Tibial nerve (tissue), 4 donors: ENCODE measurements at places on chromosomes 11 and 22.
A peak's percentile ranks its signal among the peaks of the same experiment; 100 is the strongest.

DNA sequence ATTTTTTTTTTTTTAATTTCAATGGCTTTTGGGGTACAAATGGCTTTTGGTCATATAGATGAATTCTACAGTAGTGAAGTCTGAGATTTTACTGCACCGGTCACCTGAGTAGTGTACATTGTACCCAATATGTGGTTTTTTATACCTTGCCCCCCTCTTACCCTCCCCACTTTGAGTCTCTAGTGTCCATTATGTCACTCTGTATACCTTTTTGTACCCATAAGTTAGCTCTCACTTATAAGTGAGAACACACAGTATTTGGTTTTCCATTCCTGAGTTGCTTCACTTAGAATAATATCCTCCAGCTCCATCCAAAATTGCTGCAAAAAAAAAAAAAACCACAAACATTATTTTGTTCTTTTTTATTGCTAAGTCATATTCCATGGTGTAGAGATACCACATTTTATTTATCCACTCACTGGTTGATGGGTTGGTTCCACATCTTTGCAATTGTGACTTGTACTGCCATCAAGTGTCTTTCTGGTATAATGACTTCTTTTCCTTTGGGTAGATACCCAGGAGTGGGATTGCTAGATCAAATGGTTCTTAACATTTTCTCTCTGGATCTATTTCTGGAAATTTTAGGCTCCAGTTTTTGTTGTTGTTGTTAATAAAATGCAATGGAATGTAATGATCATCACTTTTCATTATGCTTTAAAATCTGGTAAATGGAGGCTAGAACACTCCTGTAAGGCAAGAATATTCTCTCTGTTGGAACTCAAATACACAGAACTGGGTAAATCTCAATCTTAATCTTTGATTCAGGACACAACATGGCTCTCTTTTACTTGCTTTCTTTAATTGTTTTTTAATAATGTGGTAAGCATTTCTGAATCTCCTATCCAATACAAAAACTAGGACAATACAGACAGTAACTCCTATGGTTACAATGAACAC, 10.3 kb downstream of the NEAT1 start:
- DNase-seq = no peak
- H3K27me3 ChIP-seq = no peaks in the 10 kb centered on the region
- H3K27ac ChIP-seq = peak overlapping the region; percentile 100

DNA sequence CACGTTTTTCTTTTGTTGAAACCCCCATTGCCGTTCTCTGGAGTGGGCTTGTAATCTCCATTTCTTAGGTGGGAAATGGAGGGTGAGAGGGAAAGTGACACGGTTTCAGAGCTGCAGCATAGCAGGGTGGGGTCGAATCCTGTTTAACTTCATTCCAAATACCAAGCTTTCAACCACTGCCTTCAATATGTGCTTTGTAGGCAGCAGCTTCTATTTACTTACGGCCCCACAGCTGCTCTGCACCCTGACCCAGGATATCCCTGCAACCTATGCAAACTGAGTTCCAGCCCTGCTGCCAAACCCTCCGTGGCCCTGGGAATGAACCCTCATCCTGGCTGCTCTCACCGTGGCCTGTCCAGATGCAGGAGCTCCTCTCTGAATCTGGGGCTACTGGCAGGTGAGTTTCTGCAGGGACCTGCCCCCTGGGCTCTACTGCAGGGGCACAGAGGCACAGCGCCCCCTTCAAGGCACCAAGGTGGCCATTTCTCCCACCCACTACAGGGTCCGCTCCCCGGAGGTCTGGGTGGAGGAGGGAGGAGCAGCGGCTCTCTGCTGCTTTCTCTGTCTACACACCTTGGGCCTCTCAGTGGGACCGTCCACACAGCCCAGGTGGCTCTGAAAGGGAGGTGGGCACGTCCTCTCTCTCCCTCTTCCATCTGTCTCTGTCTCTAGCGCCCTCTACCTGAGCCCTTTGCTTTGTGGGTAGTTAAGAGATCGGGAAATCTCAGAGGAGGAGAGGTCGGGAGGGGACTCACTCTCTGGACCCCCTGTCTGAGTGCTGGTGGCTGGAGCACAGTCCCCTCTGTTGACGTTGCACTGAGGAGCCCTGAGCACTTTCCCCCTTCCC, 279.1 kb downstream of the BRD1 start:
- DNase-seq = no peak
- H3K4me1 ChIP-seq = no peaks in the 10 kb centered on the region
- H3K36me3 ChIP-seq = no peaks in the 10 kb centered on the region
- no peak overlapping the region for H3K4me3 ChIP-seq
- no peaks in the 10 kb centered on the region for H3K27me3 ChIP-seq

DNA sequence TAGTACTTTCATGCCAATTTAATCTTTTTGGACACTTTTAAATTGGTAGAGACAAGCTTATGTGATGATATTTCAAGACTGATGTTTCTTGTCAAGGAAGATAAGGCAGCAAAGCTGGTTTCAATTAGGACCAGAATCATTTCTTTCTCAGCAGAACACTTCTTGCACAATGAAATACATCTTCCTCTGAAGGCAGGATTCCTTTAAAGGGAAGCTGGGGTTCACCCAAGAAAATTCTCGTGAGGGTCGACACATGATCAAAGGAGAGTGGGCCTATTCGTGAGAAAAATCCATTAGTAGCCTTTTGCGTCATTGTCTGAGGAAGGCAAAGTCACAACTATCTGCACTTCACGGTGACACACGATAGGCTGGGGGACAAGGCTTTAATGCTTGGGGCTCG, 17.6 kb downstream of the TTC12 start:
- no peak for DNase-seq
- H3K4me1 ChIP-seq = no peaks in the 10 kb centered on the region
- H3K36me3 ChIP-seq = no peaks in the 10 kb centered on the region
- H3K27ac ChIP-seq = no peak overlapping the region

DNA sequence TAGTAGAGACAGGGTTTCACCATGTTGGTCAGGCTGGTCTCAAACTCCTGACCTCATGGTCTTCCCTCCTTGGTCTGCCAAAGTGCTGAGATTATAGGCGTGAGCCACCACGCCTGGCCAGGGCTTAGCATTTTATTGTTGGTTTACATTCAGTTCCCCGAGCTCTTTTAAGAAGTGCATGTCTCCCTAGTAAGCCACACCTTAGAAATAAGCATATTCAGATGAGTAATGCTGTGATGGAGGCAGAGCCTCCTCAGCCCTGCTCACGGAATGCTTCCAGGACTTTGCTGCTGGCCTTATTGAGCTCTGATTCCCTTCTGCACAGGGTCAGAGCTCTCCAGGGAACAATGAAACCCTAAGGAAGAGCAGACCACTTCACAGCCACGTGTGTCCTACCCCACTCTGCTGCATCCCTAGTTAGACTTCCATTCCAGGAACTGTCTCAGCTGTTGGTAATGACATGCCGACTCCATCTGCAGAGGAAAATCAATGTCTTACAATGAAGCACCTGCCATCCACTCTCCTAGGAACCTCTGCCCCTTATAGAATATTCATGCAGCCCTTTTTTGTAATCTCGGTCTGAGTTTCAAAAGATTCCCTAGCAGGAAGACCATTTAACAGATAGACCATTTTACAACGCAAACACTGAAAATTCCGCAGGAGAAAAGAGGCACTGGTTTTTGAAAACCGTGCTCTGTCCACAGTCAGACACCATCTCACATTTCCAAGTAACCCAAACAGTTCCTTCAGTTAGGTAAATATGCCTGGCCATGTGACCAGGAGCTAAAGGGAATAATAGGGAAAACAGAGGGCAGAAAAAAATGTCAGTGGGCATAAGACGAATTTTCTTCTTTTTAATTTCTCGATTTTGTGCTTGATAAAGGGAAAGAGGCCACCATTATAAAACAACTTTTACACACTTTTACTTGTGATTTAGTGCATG, 1.7 kb upstream of the JAM3 start:
- no peaks in the 10 kb centered on the region for H3K4me1 ChIP-seq
- DNase-seq = no peak
- H3K27ac ChIP-seq = no peak overlapping the region
- no peak overlapping the region for H3K4me3 ChIP-seq
- no peaks in the 10 kb centered on the region for H3K36me3 ChIP-seq

- DNase-seq = no peak
- H3K27me3 ChIP-seq = no peaks in the 10 kb centered on the region
- no peaks in the 10 kb centered on the region for H3K4me1 ChIP-seq
- peaks cover 4% of the 10 kb centered on the region for H3K36me3 ChIP-seq
- H3K4me3 ChIP-seq = no peak overlapping the region
- no peak overlapping the region for H3K27ac ChIP-seq
Observed at GRCh38 chr11:62141111-62142042, 17.6 kb downstream of the INCENP start.

- no peak overlapping the region for H3K27ac ChIP-seq
- H3K4me3 ChIP-seq = no peak overlapping the region
- H3K27me3 ChIP-seq = no peaks in the 10 kb centered on the region
Observed at GRCh38 chr22:41568811-41569210, 8.0 kb downstream of the CSDC2 start.

DNA sequence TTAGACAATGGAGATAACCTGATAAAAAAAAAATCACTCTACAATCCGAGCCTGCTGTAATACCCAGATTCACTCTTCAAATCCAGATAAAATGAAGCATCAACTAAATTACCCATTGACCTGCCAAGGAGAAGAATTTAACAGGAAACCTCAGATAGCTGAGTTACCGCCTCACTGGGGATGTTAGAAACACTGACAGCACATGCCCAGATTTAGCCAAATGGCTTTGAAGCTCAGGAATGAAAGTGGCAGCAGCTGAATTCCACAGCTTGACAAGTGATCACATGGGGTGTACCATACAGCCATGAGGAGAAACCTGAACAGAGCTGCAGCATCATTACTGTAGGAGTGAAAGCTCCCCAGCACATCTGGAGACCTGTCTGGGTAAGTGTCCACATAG, 807.6 kb downstream of the DLG2 start:
- H3K27me3 ChIP-seq = no peaks in the 10 kb centered on the region
- no peak overlapping the region for H3K4me3 ChIP-seq
- no peak overlapping the region for H3K27ac ChIP-seq
- no peaks in the 10 kb centered on the region for H3K4me1 ChIP-seq
- no peak for DNase-seq
